ENCODE measurements at places on chromosomes 4 and X.

DNA sequence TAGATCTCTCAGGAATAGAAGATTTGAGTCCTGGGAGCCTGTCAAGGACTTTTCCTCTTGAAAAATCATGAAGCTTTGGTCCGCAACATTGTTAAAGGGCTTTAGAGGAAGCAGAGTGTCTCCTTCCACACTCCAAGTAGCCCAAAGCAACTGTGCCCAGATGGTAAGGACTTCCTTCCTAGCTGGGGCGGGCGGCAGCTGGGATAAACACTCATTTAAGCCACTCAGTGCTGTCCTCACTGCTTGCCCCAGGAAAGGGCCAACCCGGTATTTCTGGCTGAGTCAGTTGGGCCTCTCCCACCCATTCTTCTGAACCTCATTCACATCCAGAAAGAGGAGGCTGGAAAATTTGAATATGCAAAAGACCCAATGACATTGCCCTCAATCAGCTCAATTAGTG, 144.3 kb downstream of the CHIC2 start:
- DNase-seq, result no peak

DNA sequence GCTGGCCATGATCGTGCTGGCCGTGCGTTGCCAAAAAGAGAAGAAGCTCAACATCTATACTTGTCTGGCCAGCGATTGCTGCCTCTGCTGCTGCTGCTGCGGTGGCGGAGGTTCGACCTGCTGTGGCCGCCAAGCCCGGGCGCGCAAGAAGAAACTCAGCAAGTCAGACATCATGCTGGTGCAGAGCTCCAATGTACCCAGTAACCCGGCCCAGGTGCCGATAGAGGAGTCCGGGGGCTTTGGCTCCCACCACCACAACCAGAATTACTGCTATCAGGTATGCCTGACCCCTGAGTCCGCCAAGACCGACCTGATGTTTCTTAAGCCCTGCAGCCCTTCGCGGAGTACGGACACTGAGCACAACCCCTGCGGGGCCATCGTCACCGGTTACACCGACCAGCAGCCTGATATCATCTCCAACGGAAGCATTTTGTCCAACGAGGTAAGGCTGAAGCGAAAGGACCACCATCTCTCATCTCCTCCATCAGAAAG, 3.3 kb downstream of the PCDH10 start:
- no peak for DNase-seq

DNA sequence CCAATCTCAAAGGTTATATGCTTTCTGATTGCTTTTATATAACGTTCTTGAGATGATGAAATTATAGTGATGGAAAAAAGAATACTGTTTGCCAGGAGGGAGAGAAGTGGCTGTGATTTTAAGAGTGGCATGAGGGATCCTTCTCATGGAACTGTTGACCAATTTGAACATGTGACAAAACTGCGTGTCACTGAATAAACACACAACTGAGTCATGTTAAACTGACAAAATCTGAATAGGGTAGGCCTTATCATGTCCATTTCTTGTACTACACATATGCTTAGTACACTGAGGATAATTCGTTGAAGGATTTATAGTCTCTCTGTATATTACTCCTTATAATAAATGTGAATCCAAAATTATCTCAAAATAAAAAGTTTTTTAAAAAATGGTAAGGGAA, 22.2 kb upstream of the HSPA4L start:
- no peak for DNase-seq

GRCh38 chrX:53262918-53263394, 18.4 kb downstream of the IQSEC2 start:
- DNase-seq, result no peak

DNA sequence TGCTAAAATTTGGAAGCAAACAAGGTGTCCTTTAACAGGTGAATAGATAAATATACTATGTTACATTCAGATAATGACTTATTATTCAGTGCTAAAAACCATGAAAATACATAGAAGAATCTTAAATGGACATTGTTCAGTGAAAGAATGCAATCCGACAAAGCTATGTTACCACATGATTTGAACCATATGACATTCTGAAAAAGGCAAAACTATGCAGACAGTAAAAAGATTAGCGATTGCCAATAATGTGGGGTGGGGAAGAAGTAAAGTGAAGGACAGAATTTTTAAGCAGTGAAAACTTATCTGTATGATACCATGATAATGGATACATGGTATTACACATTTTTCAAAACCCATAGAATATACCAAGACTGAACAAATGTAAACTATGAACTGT, 926.9 kb downstream of the FAT4 start:
- no peak for DNase-seq

DNA sequence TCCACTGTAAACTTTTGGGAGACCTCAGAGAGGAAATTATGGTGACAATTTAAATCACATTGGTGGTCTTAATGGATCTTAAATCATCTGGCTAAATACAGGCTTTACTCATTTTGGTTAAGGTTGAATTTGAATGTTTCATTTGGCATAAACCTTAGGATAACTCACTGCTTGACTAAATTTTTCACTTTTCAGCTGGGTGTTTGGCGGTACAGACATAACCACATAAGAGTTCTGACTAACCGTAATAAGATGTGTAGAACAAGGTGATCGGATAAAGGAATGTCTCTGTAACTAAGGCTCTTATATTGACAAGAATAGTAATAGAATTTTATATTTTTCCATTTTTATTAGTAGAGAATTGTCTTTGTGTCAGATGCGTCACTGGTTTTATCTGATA, 281.0 kb downstream of the BMPR1B start:
- DNase-seq, result no peak

- no peak for DNase-seq
Observed at GRCh38 chr4:87541521-87541920, 12.3 kb upstream of the SPARCL1 start.

GRCh38 chr4:118765399-118765798, 70.5 kb downstream of the SEC24D start:
- no peak for DNase-seq

GRCh38 chrX:19864736-19865135, 22.7 kb downstream of the SH3KBP1 start:
- DNase-seq, result no peak

DNA sequence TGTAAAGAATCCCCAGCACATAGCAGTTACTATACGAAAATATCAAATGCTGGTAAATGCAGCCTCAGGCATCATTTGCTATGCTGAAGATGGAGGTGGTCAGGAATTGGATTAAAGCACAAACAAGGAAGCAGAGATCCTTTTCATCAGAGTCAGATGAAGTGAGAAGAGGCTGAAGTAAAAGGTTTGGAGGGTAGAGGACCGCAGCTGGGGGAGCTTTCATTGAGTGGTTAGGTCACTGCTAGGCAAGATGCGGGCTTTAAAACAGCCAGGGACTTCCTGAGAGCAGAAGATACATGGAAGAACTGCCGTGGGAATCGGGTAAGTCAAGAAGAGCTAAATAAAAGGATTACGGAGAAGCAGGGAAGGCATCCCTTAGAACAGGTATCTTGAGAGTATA, 351.4 kb downstream of the UNC5C start:
- no peak for DNase-seq

DNA sequence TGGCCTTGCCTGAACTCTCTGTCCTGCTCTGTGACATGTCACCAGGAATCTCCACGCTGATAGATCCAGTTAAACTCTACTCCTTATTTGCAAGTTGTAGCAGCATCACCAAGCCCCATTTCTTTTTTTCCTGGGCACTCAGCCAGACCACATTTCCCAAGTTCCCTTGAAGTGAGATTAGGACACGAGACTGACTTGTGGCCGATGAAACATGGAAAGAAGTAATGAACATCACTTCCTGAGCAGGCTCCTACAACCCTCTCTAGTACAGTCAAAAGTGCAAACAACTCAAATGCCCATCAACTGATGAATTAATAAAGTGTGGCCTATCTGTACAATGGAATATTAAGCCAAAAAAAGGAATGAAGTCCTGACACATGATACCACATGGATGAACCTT, 74.6 kb downstream of the MAP3K15 start:
- no peak for DNase-seq

- DNase-seq, result no peak
Observed at GRCh38 chr4:114251020-114251419, 271.6 kb upstream of the ARSJ start.

DNA sequence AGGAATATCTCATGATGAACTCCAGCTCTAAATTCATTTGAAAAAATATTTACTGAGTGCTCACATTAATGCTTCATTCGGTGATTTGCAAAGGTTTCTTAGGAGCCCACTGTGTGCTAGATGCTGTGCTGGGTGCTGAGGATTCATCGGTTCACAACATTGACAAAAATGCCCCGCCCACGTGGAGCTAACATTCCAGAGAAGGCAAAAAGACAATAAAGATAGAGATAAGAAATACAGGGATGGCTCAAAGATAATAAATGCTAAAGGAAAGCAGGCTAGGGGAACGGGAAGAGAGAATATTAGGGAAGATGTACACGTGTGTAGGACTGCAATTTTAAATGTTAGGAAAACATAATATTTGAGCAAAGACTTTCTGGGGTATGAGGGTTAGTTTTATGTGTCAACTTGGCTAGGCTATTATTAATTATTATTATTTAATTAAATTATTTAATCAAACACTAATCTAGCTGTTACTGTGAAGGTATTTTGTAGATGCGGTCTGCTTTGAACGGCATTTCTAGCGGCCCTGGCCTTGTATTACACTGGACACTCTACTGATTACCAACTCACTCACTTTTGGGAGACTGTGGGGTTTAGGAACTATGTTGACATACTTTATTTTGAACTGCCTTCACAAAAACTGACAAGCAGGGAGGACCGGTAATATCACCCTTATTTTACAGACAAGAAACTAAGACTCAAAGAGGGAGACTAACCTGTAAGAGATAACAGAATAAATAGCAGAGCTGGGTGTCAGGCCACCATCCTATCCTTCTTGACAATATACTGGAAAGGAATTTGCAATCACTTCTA, 61.9 kb upstream of the IRF2 start:
- DNase-seq, result no peak

Measured in psoas muscle (tissue), 8 donors.